ENCODE measurements at places on chromosomes 13 and 19. TPM values are rescaled to one million over a fixed set of nuclear protein-coding genes. Genes with fewer than 3 reads are reported as not detected.

Gene ARHGAP45
- total RNA-seq = 0.87 TPM

Gene FOXO1
- 3.6 TPM for total RNA-seq

Gene PLIN4
- 4.0 TPM for total RNA-seq

Gene AKT1S1
- total RNA-seq = 7.5 TPM

Gene GNA15
- 0.11 TPM for total RNA-seq

Gene ATXN8OS
- not detected for total RNA-seq

Gene MBD3L3
- not detected for total RNA-seq

Gene HPN
- not detected for total RNA-seq

Gene LILRA5
- total RNA-seq = not detected

Gene PPM1N
- 2.3 TPM for total RNA-seq

Gene CALR3
- not detected for total RNA-seq

Gene SCAF1
- total RNA-seq = 17.3 TPM

Gene IL27RA
- 1.00 TPM for total RNA-seq

Gene LIM2
- not detected for total RNA-seq

Gene SHISA2
- not detected for total RNA-seq

Gene SYNGR4
- not detected for total RNA-seq

Gene SYT5
- total RNA-seq = 0.12 TPM

Gene DENND1C
- not detected for total RNA-seq

Gene PRTN3
- total RNA-seq = not detected

Gene CALM3
- 324 TPM for total RNA-seq

Gene LILRB4
- total RNA-seq = not detected

Gene ZNF728
- 0.12 TPM for total RNA-seq

Gene HIF3A
- 8.7 TPM for total RNA-seq
